GM12878 (cell line): ENCODE measurements at places on chromosomes 3 and 15. TPM values are rescaled to one million over a fixed set of nuclear protein-coding genes. Genes with fewer than 3 reads are reported as not detected.

- DNase-seq, result no peak
These were observed 42.1 kb downstream of the ZNF654 start for GRCh38 chr3:88101142-88101541.

- DNase-seq, result no peak
These were observed 131.5 kb upstream of the KCNH8 start for GRCh38 chr3:19016851-19017250.

- no peak for DNase-seq
These were observed 3.1 kb downstream of the CPLX3 start for GRCh38 chr15:74829486-74829885.

- DNase-seq, result no peak
These were observed 72.2 kb downstream of the TOP2B start for GRCh38 chr3:25592510-25592968.

DNA sequence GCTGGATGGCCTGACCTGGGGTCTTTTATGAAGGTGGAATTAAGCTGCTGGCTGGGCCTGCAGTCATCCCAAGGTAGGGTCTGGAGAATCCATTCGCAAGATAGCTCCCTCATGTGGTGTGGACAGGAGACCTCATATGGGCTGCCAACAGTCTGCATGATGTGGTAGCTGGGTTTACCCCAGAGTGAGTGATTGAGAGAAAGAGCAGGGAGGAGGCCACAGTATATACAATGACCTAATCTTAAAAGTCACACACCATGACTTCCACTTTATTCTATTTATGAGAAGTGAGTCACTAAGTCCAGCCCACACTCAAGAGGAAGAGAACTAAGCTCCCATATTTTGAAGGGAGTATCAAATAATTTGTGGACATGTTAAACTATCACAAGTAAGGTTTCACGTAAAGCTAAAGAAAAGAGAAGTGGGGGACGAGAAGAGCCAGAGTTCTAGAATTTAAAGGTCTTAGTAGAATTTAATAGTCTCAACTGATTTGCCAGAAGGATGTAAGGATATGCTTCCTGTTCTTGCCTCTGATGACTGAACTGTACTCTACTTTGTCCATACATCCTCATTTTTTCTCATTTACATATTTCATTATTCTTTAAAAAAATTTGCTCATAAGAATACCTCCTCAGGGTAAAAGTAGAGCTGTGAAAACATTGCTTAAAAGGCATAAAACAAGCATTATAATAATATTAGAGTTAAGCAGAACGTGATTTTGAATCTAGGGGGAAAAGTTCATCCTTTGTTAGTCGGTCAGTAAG, 184.4 kb downstream of the PEX5L start:
- DNase-seq, result no peak

- peak; percentile 17 for DNase-seq
These were observed 56.1 kb downstream of the TAFA4 start for GRCh38 chr3:68876112-68876713.

DNA sequence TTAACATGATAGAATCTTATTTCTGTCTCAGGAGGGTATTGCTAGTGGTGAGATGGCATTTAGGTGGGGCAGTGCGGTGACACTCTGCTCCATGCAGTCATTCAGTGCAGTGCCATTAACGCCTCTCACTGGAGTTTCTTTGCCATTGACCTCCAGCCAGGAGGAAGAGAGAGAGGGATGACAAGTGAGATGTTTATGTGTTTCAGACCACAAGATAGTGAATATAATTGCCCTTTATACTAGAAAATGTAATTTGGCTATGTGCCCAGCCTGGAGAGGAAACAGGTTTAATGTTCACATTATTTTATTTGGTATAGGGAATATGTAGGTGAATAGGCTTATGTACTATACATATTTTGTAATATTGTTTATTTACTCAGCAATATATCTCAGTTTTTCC, 84.5 kb downstream of the ZIC1 start:
- DNase-seq, result no peak

COLQ gene
- 0.72 and 0.96 TPM in 2 replicates for total RNA-seq
